ENCODE measurements at places on chromosomes 5 and 9.

DNA sequence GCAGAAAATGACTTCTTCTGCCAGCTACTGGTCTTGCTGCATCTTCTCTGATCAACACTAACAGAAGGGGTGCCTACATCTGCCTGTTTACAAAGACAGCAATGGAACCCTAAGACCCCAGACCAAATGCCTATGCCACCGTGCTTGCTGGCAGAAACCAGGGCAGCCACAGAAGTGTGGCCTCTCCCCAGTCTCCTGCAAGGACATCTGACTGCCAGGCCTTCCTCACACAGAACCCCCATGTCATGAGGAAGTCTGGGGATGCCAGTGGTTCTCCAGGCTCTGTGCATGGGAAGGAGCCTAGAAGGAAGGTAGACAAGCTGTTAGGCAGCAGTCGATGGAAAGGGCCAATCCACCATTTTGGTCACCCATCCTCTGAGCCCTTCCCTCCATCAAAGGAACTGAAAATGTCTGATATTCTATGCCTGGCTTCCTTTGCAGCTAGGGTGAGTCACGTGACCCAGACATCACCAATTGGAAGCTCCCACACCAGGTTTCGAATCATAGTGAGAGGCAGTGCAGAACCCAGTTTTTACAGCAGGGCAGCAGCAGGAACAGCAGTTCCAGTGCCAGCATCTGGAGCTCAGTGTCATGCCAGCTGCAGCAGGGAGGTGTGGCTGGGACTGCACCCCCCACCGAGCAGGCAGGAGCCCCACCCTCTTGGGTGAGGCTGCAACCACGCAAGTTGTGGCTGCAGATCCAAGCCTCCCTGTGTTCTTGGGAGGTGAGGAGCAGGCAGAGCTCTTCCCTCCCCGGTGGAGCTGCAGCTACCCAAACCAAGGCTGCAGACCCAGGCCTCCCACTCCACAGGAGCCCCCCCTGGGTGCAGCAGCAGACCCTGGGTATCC is 123.4 kb downstream of the OLFM1 start:
- no peak for DNase-seq

GRCh38 chr9:77092536-77092935 is 73.1 kb downstream of the FOXB2 start:
- DNase-seq = no peak

DNA sequence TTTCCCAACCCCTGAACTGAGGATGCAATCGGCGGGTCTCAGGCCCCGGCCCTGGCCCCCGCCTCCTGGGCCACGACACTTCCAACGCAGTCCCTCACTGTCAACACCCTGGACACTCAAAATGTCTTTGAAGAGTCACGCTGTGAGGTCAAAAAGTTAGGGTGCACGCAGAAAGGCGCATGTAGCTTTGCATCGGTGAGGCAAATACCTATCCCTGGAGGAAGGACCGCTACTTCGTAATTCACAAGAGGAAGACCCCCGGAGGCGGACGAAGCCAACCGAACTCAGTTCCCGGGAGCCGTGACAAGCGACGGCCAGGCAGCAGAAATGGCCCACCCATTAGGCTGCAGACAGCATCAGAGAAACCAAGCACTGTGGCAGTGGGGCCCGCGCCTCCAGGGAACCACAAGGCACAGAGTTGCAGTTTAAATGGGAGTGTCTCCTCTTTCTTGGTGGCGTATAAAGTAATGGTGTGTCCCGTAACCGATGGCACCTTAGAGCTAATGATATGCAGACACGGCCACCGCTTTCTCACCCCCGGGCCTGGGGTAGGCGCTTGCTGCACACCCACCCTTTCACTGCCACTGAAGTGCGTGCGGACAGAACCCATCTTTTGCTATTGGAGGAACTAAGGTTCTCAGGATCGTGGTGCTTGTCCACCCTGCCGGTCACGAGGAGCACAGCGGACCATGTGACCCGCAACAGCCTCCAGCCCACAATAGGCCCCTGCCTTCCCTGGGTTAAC is 9.0 kb downstream of the ADAMTS2 start:
- no peak for DNase-seq

DNA sequence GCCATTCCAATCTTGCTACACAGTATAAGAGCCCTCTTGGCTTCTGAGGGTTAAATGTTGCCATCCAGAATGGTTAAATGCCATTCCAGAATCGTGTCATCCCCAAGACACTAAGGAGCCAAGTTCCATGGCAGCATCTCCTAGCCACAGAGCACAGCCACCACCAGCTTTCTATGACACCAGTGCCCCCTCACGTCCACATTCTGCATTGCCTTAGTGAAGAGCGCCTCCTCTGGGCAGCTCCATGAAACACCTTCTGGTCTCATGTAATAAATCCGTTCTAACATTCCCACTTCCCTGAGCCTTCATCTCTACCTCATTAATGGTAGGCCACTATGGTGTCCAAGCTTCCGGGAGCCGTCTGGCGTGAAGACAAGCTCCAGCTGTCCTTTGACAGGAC is 12.4 kb downstream of the CBY3 start:
- DNase-seq = no peak

- no peak for DNase-seq
These were observed 7.8 kb upstream of the ANXA1 start for GRCh38 chr9:73143711-73144328.

DNA sequence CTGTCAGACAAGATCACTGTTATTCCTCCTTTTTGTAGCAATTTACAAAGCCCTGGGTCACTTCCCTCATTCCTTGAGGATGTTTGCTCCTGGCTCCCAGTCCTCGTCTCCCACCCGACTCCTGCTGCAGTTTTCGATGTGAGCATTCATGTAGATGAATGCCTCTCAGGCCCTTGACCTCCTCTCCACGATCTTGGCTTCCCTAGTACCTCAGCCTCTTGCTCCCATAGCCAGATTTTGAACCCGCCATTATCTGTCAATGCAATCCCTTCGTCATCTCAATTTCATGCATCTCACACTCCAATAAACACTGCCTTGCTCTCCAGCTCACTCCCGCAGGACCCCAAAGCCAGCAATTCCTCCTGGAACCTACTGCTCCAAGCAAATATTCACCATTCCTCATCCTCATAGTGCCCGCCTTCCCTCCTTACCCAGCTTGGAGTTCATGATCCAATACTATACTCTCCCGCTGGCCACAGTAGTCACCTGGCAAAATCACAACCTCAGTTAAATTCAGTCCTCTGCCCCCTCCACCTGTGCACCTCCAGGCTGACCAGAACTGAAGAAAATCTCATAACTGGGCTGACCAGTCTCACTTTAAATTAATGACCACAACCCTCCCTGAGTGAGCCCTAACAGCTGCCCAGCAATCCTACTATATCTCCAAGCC is 35.1 kb upstream of the JADE2 start:
- peak; percentile 81 for DNase-seq
